ENCODE measurements at places on chromosomes 16 and 17.

DNA sequence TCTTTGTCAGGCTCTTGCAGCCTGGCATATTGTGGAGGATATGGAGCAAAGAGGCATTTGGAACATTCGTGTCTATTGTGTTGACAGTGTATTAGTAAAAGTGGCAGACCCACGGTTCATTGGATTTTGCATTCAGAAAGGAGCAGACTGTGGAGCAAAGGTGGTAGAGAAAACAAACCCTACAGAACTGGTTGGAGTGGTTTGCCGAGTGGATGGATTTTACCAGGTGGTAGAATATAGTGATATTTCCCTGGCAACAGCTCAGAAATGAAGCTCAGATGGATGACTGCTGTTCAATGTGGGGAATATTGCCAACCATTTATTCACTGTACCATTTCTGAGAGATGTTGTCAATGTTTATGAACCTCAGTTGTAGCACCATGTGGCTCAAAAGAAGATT is 44.5 kb downstream of the EFCAB13 start:
- no peak for DNase-seq

DNA sequence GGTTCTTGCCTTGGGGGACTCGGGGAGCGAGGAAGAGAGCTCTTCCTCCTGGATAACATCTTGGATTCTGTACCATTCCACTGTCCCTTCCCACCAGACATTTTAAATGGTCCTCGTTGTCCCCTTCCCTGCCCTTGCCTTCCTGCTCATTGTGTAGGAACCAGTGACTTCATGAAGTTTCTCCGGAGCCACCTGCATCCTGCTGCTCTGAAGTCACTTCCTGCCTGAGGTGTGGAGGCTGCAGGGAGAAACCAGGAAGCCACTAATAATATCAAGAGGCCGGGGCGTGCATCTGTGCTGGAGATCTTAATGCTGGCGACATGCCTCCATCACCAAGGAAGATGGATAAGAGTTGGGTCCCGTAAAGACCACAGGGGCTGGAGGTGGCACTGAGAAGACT is 6.2 kb upstream of the SLC16A13 start:
- no peak for DNase-seq

DNA sequence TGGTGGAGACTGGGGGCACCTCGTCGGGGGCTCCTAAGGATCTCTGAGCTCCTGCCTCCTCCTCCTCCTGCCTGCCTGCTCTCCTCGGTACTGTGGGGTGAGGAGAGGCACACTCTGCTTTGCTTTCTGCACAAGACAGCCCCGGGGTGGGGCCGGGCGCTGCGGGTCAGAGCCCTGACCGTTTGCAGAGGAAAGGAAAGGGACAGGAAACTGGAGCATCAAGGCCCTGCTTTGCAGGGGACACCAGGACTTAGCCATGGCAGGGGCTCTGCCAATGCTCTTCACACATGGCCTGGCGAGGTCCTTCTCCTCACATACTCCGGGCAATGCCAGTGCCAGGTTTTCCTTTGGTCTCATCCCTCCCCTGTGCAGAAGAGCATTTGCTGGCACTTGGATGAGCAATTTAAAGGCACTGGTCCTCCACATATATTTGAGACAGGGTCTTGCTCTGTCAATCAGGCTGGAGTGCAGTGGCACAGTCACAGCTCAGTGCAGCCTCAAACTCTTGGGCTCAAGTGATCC is 23.8 kb upstream of the DOC2B start:
- no peak for DNase-seq

DNA sequence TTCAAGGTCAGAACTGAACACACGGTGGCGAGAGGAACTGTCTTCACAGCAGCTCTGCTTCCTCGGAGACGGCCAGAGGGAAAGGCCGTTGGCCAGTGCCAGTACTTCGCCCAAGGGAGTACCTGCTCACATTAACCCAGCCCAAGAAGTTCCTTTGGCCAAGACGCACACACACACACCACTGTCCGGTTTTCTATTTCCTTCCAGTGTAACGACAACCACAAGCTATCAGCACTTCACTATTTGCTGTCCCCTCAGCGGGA is 744 bp upstream of the GGNBP2 start:
- peak; percentile 54 for DNase-seq

DNA sequence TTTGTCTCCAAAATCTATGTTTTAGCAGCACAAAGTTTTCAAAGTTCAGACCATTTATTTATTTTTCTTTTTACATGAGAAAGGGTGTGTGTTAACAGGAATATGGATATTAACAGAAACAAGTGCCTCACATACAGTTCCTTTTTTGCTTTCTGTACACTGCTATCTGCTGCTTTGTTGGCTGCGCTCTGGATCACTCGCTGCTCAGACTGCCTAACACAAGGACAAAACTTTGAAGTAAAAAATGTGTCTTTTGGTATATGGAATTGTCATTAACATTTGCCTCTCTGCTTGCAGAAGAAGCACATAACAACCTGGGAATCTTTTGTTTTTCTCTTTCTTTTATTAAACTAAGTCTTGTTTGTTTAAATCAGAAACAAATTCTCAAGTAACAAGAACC is 262.8 kb downstream of the ZFHX3 start:
- no peak for DNase-seq

- no peak for DNase-seq
Observed at GRCh38 chr17:57914273-57915142, 40.7 kb downstream of the CUEDC1 start.

DNA sequence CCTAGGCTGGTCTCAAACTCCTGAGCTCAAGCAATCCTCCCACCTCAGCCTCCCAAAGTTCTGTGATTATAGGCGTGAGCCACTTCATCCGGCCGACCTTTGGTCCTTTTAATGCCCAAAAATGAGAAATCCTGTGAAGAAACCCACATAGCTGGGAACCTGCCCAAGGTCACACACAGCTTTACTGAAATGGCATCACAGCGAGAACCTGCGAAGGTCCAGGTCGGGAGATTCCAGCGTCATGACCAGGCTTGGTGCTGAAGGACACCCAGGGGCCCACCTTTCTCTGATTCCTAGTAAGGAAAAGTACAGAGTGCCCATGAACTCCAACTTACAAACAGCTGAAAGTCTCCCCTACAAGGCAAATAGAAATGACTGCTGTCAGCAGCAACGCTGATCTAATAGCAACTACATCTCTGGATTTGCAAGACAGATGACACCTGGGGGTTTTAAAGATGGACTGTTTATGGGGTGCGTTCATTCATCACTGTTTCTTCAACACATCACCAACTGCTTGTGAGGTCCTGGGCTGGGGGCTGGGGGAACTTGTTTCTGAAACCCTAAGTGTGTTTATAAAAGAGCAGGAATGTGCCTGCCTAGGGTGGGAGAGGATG is 24.5 kb upstream of the DNAH17 start:
- DNase-seq: no peak

- no peak for DNase-seq
Observed at GRCh38 chr16:26316683-26317464, 625.1 kb downstream of the HS3ST4 start.

DNA sequence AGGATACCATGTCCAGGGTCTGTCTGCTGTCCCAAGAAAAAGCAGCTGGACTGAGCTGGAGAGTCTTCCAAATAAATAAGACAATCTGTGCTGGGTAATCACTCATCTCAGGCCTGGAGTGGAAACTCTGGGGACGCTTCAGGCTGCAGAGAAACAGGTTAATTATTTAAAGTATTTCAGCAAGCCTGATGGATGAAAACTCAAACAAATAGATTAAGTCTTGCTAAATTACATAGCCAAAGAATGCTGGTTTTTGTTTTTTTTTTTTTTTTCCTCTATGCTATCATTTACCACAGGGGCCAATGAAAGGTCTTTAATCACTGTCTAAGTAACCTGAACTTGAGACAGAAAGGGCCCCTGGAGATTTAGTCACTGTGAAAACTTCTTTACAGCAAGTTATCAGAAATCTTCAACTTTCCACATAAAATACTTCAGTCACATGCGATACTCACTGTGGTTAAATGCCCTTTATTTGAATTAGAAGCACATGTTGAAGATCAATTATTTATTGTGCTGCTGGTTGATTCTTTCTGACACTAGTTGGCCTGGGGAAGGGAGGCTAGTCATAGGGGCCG is 31.0 kb upstream of the KCNJ2 start:
- peak; percentile 22 for DNase-seq

DNA sequence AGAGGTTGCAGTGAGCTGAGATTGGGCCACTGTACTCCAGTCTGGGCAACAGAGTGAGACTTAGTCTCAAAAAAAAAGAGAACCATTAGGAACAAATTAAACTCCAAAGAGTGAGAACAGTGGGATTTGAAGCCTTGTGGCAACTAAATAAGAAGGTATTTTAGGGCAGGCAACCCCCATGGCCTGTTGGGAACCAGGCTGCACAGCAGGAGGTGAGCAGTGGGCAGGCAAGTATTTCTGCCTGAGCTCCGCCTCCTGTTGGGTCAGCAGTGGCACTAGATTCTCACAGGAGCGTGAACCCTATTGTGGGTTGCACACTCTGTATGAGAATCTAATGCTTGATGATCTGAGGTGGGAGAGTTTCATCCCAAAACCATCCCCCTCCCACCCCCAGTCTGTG is 57.6 kb upstream of the MED9 start:
- DNase-seq: no peak

DNA sequence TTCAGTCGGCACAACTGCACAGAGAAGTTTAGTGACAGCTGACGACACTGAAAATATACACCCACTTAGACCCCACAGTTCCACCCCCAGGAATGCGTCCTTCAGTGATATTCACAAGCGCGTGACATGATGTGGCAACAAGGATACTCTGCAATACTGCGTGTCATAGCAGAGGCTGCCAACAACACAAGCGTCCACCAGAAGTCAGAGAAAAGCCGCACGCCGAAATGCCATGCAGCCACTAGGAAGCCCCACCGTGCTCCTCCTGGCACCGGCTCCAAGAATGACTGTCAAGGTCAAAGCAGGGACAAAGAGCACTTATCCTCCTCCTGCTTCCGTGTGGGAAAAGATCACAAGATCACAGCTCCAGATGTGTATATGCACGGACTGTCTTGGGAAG is 3.5 kb downstream of the ATP2A3 start:
- DNase-seq: no peak

DNA sequence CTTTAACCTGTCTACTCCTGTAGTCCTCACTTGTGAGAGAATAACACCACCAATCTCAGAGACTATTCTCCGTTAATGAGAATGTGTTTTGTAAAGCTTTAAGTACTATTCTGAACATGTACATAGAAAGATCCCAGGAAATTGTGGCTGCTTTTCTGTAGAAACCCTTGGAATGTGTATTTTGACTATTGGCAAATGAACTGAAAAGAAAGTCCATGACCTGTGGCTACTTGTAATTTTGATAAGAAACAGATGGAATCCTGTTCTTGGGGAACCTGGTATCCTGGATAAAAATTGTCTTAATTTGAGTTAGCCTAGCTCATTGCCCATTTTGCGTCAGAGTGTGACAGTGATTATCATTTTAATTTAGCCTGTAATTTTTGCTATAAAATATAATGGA is 9.1 kb downstream of the CTCF start:
- DNase-seq: peak; percentile 24

GRCh38 chr16:46772463-46772862 is 24.3 kb upstream of the MYLK3 start:
- DNase-seq: no peak

- DNase-seq: peak; percentile 45
Observed at GRCh38 chr17:66602659-66603384, 232.1 kb upstream of the CACNG5 start.

DNA sequence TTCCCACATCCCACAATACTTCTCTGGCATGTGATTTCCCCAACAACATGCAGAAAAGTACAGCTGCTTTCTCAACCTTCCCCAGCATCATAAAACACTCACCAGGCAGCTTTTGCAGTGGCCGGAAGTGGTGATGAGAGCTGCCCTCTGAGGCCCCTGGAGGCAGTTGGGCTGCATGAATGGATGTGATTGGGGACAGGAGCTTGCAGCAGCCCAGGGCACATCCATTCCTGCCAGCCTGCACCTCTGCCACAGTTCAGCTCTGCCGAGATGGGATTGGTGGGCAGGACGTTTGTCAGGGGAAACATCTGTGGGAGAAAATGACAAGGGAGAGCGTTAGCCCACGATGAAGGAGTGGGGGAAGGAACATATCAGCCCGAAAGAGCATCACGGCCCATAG is 19.8 kb downstream of the NUBP1 start:
- no peak for DNase-seq

DNA sequence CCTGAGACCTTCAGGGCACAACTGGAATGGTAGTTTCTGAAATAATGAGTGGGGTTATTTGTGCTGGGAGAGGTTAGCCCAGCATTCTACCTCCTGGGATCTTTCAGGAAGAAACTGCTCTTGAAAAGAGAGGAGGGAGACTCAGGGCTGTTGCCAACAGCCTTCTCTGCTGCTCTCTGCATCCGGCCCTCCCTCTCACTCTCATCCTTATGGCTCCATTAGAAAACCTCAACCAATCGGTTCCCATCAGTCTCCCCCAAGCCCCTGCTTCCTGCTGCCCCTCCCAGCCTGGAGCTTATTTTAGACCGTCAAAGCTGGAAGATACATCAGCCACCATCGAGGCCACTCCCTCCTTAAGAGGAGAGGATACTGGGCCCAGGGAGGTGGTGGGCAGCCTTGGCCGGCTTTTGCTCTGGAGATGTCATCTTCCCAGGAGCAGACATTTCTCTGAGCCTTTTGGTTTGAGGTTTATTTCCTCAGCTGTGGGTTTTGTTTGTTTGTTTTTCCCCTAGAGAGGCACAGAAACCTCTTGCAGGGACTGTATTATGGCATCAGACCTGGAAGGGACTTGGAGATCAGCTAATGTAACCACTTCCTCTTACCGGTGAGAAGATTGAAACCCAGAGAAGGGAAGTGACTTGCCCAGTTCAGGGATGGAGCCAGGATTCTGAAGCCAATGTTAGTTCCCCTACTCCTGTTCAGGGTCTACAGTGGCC is 2.7 kb downstream of the MPRIP start:
- DNase-seq: peak; percentile 89

Measured in fibroblast of skin of back (primary cell).